Stimulated activated CD4-positive, alpha-beta T cell treated with anti-CD3 and anti-CD28 coated beads, Interleukin-15, amount 100 ng/mL, for 48 hours (primary cell): ENCODE measurements at places on chromosomes 6 and 20.

GRCh38 chr6:3882866-3883265, 33.7 kb downstream of the FAM50B start:
- no peak for DNase-seq

GRCh38 chr20:35503841-35504561, 25.5 kb downstream of the C20orf173 start:
- no peak for DNase-seq

DNA sequence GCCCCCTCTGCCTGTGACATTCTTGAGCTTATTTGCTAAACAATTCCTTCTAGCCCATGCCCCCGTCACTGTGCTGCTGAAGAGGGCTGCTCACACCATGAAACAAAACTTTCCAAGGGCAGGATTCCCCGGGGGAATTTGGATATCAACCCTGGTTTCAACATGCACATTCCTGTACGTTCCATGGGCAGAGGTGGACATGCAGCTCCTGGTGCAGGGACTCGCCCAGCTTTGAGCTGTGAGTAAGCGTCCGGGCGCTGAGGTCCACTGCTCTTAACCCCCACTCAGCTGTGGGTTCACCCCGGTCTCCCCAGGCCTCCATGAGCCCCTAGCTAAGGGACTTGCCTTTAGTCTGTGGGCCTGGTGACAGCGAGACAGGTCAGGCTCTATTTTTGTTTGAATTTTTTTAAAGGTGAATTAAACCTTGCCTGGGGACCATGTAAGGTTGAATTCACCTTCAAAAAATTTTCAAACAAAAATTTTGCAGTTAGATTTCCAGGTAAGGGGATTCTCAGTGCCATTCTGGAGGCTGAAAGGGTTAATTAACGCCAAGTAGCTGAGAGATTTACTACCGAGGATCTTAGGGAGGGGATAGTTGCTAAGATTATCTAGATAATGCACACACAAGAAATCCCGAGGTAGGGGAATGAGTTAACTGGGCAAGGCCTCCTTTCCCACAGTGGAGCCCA, 70.3 kb upstream of the SLC22A23 start:
- no peak for DNase-seq

GRCh38 chr20:33211817-33212424, 5.2 kb upstream of the BPIFA3 start:
- DNase-seq = no peak

GRCh38 chr20:2469991-2470422, 582 bp downstream of the SNRPB start:
- DNase-seq = peak; percentile 35

DNA sequence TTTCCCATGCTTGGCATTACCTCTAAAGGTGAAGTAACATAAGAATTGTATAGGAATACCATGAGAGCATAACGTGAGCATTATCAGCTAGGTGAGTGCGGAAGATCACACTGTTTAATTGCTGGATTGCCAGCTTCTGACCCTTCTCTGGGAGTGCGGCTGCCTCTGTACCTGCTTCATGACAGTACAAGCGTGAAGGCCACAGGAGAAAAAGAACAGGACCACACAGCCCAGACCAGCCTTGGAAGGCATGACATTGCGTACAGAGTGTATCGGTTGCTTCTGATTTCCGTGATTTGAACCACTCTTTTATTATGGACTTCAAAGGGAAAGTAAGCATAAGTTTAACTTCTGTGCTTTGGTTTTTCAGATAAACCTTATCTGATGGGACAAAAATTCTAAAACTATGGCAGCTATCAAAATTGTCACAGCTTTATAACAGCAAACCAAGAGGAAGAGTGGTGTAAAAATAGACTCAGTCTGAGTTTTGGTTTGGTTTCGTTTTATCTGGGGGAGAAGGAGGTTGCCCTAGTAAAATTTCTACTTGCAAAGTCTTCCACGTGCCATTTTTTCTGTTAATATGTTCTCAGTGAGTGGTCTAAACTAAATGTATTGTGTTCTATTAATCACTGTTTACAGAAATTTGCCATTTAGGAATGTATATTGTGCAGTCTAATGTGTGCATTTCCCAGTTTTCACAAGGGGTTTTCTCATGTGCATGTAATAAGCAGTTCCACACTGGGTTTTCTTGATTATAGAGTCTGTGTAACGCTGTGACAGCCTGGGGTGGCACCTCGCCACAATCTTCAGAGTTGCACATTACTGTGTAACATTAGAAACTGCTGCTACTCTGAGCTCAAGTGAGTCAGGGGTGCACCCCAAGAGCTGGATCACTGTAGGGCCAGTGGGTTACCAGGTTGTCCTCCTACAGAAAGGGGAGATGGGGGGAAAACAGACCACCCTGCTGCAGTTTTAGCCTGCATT, 97.3 kb downstream of the RPP40 start:
- DNase-seq = no peak
